ENCODE measurements at places on chromosomes 1 and 21.

DNA sequence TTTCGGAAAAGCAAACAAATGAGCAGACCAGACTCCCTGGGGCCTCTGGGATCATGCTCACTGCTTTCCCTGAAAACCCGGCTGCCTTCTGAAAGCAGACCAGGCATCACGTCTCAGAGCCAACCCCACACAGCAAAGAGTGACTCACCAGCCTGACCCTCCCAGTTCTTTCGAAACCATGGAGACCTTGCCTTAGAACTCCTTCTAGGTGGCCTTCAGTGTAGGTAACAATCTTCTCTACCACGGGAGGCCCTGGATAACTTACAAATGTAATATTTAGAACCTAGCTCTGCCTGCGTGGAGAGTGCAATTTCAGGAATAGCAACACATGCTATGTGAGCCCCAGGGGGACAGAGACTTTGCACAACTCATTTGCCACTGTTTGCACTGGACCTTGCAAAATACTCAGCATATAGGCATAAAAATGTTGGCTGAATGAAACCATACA lies 105.2 kb downstream of the SUSD4 start:
- DNase-seq, result no peak

DNA sequence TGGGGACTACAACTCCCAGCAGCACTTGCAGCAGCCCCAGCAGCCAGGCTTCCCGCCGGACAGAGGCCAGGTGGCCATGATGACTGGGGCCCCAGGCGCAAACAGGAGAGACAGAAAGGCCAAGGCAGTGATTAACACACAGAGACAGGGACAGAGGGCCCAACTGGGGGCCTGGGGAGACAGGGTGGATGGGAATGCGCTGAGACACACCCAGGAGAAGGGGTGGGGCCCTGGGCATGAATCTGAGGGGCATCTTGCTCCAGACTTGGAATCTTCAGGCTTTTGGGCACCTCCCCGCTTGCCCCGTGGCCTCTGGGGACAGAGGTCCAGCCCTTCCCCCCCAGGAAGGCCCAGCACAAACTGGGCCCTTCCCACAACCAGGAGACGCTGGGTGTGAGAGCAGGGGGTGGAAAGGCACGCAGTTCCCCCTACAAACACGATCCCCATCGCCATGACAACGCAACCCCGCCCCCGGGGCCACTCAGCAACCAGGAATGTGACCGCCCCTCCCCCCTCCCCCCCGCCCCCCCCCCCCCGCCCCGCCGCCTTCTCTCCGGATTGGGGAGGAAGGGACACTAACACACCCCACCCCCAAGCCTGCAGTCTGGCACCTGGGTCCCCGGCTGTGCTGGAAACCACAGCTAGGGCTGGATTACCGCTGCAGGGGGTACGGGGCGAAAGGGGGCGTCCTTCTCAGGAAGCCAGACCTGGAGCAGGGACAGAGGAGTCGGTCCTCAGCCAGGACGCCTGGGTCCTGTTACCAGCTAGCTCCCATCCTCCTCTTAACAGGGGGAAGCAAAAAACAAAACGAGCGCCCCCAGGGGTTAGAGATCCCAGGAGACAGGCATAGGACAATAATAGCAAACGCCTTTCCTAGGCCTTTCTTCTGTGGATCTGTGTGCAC lies 4.5 kb downstream of the HDGF start:
- peak; percentile 50 for DNase-seq

DNA sequence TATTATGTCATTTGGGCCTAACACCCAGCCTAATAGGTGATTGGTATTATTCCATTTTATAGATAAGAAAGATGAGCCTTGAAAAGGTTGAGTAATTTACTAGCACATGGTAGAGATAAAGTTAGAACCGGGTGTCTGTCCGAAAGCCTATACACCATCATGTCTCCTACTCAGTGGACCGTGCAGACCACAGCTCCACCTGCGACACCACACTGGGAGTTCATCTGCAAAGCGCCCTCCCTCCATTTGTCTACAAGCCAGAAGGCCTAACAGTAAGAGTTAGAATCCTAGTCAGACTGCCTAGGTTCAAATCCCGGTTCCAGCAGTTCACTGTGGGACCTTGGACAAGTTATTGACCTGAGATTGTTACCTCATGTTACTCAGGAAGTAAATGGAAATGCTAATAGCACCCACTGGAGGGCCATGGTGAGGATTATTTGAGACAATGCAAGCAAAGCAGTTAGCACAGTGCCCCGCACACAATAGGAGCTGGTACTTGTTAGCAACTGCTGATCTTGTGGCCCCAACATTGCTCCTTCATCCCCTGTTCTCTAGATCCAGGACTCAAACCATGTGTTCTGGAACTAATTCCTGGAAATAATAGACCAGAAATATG lies 20.5 kb downstream of the ARMH1 start:
- DNase-seq, result no peak

GRCh38 chr1:246051909-246052518 lies 455.1 kb downstream of the SMYD3 start:
- no peak for DNase-seq

DNA sequence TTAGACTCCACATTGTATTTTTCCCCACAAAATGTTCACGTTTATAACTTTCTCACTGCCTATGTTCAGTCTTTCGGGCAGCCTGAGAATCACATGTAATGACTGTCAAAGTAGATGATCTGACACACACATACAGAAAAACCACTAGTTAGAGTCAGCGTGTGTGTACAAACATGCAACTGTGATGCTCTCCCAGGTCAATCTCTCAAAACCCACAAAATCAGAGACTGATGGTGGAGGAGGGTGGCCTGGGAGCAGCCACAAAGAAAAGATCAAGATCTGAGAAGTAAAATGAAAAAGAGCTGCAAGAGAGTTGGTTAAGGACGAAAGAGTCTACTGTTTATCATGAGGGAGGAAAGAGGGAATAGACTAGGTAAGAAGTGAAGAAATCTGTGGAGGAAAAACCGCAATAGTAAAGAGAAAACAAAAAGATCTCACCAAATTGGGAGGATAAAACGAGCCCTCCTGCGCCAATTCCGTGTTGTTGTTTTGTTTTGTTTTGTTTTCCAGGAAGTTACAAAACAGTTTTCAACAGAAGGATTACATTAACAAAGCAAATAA lies 2.3 kb downstream of the EGLN1 start:
- DNase-seq, result no peak

DNA sequence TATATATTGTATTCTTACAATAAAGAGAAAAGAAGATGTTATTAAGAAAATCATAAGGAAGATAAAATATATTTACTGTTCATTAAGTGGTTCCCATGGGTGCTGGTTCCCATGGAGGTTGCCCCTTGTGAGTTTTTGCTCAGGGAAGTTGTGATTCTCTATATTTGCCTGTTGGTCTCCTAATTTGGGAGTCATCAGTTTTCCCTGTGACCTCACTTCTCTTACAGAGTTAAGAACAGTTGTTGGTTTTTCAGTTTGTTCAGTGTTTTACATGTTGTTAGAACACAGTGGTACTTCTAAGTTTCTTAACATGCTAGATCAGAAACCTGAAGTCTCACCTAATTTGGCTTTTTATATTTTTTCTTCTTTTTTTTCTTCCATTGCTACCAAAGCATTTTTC lies 109.2 kb downstream of the OSBPL9 start:
- no peak for DNase-seq

GRCh38 chr1:230037261-230037660 lies 29.8 kb upstream of the GALNT2 start:
- no peak for DNase-seq

GRCh38 chr1:22805672-22806038 lies 95.0 kb downstream of the EPHB2 start:
- DNase-seq, result no peak
